ENCODE measurements at places on chromosomes 4 and X.

DNA sequence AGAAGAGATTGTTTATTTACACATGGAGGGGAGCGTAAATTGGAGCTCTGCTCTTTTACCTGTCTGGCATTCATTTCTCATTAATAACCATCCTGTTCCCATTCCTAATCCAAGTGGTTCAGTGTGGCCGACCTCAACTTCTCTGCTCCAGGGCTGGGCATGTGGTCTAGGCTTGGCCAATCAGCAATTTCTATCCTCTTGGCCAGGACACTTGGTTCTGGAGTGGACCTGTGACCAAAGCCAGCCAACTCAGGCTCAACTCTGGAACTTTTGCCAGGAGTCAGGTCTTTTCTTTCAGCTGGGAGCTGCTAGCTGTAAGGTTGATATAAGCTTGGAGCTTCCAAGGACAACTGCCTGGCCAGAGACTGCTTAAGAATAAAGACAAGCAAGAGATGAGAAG is 15.6 kb upstream of the RASL11B start:
- DNase-seq = no peak

DNA sequence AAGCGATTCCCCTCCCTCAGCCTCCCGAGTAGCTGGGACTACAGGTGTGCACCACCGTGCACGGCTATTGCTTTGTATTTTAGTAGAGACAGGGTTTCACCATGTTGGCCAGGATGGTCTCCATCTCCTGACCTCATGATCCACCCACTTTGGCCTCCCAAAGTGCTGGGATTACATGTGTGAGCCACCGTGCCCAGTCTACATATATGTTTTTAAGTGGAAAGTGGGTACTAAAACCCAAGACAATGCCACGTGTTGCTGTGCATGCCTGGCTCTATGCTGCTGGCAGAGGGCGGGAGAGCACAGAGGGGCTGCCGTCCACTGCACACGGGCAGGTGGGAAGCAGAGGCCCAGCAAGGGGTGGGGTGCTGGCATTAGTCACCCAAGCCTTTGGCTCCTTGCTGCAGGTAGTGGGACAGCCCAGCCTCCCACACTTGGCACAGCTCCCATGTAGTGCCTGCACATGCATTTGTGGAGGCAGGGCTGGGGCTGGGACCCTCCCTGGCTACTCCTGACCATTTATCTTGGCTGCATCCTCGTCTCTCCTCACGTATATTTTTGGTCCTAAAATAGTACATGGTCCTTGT is 3.5 kb downstream of the EMD start:
- DNase-seq = no peak

DNA sequence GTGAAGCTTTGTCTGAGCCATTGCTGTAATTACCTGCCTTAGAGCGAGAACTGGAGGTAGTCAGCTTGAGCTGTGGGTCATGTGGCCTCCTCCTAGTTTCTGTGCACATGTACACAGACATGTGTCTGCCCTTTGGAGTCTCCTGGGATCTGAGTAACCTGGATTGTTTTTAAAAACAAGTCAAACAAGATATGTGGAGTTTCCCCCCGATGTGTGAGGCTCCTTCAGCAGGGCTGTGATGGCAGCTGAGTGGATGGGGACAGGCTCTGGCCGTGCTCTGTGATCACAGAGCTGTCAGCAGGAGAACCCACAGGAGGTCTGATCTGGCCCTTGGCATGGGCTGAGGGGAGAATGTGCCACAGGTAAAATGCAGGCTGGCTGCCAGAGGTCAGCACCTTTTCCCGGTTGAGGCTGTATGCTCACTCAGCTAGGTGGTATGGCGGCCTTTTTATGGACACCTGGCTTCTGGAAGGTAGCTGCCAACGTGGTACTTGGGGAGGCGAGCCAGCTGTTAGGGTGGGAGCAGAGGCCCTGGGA is 38.4 kb downstream of the NOP14 start:
- peak; percentile 27 for DNase-seq

DNA sequence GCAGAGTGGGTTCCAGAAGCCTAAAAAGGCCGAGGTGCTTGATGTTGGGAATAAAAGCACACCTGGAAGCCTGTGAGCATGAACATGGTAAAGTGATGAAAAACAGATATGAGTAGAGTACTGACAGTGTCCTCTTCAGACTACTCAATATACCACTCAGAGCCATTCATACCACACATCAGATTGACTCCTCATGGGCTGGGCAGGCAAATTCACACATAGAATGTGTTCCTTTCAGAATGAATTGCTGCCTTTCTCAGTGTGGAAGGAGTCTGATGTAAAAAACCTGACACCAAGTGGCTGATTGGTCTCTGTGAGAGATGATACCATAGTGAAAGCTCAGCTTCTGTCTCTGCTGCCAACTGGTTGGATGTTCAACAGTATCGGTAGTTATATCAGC is 442.7 kb downstream of the RAPGEF2 start:
- no peak for DNase-seq

DNA sequence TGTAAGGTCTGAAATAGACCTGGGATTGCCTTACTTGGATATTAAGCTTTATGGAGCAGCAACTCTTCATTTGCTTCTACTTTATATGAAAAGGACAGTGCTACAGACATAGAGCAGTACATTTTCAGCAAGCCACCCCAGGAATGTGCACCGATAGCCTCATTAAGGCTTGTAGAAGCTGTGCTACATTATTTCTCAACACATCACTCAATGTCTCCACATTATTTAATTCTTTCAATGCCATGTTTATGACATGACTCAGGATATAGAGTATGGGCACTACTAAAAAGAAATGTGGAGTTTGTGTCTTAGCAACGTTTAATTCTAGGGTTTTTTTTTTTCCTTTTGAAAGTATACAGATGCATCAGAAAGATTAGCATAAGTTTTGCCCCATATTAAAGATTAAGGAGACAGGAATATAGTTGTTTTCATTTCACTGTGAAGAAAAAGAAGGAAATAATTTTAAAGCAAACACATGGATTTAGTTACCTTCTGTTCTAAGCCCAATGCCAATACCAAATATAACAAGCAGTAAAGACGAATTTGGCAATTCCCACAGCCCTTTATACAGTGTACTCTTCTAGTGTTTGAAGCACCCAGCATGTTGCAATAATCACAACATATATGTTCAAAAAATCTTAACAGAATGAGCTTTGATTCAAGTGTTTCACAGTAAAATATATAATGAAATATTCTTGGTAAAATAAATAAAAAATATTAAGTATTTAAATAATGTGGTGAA is 2140.1 kb upstream of the AGA start:
- no peak for DNase-seq

GRCh38 chr4:174867903-174868302 is 38.9 kb upstream of the GLRA3 start:
- DNase-seq = no peak

DNA sequence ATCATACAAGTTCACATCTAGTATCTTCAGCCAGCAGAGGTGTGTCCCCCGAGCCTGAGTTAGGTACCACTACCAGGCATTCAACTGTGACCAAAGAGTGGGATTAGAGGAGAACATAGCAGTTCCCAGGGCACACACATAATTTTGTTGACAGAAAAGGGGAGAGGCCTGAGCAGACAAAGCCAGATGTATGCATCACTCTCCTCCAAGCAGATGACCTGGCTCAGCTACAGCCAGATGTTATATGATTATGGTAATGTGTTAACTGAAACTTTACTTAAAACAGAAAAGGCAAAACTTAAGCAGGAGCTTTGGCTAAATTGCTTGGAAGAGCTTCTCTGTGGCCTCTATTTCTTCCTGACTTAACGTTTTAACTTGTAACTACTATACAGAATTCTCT is 88.9 kb downstream of the CC2D2A start:
- no peak for DNase-seq

DNA sequence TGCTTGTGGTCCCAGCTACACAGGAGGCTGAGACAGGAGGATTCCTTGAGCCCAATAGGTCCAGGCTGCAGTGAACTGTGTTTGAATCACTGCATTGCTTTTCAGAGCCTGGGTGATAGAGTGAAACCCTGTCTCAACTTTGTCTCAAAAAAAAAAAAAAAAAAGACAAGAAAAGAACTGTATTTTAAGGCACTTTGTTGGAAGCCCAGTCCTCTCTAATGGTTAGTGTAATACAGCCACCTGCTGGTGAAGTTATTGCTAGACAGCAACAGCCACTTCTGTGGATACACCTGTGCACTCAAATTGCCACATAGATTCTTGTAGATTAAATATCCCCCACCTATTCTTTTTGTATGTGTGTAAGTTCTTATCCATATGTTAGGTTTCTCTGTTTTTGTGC is 10.1 kb upstream of the FGG start:
- no peak for DNase-seq

- no peak for DNase-seq
These were observed 16.2 kb downstream of the AWAT2 start for GRCh38 chrX:70033348-70034051.

DNA sequence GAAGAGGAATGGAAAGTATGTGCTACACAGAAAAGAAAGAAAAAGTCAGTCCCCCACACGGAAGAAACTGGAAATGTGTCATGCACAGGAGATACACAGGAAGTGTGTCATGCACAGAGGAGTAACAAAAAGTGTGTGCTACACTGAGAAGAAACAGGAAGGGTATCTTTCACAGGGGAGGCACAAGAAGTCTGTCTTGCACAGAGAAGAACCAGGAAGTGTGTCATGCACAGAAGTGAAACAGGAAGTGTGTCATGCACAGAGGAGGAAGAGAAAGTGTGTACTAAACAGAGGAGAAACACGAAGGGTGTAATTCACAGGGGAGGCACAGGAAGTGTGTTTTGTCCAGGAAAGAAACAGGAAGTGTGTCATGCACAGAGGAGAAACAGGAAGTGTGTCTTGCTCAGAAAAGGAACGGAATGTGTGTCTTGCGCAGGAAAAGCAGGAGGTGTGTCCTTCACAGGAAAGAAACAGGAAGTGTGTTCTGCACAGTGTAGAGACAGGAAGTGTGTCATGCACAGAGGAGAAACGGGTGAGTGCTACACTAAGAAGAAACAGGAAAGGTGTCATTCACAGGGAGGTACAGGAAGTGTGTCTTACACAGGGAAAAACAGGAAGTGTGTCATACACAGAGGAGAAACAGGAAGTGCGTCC is 527.2 kb upstream of the PRKX start:
- DNase-seq = no peak

GRCh38 chrX:20265726-20266681 is 705 bp downstream of the RPS6KA3 start:
- DNase-seq = peak; percentile 40

DNA sequence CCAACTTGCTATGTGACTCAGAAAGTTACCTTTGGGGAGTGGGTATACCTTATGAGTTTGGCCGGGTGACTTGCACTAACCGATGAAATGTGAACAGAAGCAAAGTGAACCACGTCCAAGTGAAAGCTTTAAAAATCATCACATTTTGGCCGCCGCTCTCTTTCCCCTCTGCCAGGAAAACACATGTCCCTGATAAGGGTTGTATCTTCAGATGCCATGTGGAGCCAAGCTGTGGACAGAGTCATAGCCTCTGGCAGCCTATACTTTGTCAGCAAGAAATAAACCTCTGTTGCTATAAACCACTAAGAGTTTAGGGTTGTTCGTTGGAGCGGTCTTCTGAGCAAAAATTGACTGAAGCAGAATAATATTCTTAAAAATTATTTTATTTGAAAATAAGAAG is 92.3 kb downstream of the PRDM5 start:
- DNase-seq = no peak

DNA sequence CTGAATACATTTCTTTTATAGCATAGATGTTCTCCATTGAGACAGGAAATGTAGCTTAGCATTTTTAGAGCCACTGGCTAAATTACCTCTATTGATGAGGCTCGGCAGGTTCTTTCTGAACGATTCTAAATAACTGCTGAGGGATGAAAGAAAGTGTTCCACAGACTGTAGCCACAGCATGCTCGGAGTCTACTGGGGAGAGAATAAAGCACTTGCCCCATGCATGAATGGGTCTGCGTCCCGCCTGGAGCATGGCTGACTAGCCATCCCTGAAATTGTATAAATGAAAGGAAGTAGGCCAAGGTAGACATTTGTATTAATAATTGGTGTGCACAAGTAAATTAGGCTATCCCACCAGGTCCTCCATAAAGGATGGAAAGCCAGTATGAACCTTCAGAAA is 269.8 kb downstream of the COL25A1 start:
- DNase-seq = no peak

DNA sequence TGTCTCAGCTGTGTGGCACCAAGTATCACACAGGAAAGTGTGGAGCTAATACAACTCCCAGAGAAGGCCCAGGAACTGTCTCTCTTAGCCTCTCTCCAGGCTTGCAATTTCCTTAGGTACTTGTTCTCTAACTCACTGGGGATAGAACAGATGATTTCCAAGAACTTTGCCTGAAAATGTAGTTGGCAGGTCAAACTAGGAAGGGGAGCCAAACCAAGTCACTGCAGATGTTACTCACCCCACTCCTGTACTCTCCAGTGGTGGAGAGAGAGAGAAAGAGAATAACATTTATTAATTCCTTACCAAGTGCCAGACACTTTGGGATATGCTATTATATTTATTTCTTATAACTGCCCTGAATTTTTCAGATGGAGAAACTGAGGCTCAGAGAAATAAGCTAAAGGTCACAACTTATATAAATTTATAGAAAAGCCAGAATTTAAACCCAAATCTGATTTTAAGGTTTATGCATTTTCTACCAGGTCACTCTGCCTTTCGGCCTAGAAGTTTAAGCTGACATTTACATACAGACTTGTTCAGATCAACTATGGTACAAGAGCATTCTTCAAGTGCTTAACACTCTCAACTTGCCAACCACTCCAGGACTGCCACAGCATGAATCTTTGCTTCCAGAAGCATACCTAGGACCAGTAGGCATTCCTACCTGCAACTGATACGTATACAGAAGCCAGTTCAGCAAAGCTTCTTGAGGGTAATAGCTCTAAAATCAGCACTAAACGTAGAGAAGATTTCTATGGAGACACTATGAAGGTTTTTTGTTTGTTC is 248.6 kb upstream of the ETNPPL start:
- DNase-seq = no peak

DNA sequence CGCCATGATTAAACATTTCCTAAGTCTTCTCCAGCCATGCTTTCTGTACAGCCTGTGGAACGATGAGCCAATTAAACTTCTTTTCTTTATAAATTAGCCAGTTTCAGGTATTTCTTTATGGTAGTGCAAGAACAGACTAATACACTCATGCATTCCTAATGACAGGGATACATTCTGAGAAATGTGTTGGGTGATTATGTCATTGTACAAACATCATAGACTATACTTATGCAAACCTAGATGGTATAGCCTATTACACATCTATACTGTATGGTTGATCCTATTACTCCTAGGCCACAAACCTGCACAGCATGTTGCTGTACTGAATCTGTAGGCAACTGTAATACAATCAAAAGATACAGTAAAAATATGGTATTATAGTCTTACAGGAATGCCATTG is 83.1 kb downstream of the ATOH1 start:
- no peak for DNase-seq
